Stimulated activated CD4-positive, alpha-beta T cell treated with anti-CD3 and anti-CD28 coated beads, Interleukin-15, amount 100 ng/mL, for 1 hour (primary cell): ENCODE measurements at places on chromosomes 6 and 20.

- DNase-seq: no peak
Observed at GRCh38 chr20:10648651-10649050, 25.1 kb downstream of the JAG1 start.

DNA sequence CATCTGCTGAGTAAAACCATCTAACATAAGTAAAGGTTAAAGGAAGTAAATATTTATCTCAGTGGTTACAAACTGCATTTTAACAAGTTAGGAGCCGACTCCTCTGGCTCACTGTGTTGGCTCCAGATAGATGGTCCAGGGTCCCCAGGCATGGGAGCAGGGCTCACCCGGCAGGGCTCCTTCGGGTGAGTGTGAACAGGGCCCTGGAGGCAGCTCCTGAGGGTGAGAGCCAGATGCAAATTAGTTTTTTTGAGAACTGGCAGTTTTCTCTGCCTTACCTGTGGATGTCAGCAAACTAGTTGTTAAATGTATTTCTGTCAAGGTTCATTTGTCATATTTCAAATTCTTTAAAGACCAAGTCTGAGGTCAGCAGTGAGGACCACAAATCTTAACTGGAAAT is 21.5 kb downstream of the TPBG start:
- DNase-seq: no peak

DNA sequence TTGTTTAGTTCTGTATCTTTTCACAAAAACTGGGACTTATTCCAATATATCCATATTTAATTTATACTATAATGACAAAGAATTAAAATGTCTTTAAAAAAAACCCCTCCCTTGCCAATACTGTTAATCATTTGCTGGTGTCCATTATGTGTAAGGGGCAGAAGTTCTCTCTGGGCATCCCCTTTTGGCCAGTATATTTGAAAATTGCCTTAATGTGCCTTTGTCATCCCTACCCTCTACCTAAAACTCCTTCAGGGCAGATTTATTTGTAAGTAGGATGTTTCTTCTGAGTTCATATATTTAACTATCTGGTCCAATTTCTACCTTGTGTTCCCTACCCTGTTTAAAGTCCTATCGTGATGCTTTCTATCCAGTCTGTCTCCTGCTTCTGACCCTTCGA is 62.9 kb downstream of the ARHGAP18 start:
- DNase-seq: no peak

- no peak for DNase-seq
Observed at GRCh38 chr6:116564921-116565872, 6.1 kb upstream of the RWDD1 start.

DNA sequence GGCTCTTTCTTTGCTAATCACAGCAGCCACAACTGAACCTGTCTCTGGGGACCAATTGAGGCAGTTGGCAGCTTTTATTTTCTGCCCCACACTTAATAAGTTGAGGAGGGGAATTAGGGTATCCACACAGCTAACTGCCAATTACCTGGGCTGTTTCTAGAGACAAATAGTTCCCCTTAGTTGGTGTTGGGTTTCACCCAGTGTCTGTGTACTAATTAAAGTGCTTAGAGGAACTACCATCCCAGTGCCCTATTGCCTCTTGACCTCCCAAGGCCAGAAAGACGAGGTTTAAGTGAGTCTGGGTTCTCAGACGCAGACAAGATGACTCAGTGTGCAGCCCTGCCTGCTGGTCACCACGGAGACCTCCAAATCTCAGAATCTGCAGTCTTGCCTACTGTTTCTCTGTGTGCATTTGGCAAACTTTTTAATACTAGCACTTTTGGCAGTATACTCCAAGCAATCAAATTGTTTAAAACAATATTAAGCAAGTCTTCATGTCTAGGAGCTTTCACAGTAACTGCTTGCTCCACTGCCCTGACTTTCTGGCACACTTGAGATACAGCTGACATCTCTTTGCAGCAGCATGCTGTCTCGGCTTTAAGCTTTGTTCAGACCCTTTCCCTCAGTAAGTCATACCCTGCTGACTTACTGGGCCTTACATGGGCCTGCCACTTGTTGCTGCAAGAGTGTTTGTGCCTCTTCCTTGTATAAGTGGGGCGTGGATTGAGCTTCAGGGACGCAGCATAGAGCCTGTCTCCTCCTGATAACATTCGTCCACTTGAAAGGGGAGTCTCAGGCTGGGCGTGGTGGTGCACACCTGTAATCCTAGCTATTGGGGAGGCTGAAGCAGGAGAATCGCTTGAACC is 31.9 kb downstream of the STK35 start:
- no peak for DNase-seq

DNA sequence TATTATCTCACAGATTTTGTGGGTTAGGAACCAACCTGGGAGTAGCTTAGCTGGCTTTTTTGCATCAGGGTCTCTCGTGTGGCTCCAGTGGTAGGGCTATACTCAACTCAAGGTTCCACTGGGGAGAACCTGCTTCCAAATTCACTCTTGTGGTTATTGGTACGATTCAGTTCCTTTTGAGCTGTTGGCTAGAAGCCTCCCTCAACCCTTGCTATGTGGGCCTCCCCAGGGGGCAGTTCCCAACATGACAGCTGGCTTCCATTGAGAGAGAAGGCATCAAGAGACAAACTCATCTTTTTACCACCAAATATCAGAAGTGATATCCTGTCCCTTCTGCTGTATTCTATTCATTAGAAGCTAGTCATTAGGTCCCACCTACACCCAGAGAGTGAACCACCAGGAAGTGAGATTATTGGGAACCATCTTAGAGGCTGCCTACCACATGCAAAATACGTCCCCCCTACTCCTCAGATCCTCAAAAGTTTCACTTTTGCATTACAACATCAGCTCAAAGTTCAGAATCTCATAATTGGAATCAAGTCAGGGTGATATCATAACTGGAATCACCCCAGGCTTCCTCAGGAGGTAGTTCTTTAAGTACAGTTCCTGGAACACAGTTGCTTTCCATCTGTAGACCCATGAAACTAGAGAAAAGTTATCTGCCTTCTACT is 30.9 kb downstream of the MKKS start:
- no peak for DNase-seq

GRCh38 chr6:168361766-168362165 is 42.2 kb upstream of the DACT2 start:
- DNase-seq: no peak

- DNase-seq: no peak
Observed at GRCh38 chr6:36851149-36851614, 11.9 kb upstream of the CPNE5 start.

- DNase-seq: no peak
Observed at GRCh38 chr6:134810402-134810801, 139.5 kb downstream of the ALDH8A1 start.

DNA sequence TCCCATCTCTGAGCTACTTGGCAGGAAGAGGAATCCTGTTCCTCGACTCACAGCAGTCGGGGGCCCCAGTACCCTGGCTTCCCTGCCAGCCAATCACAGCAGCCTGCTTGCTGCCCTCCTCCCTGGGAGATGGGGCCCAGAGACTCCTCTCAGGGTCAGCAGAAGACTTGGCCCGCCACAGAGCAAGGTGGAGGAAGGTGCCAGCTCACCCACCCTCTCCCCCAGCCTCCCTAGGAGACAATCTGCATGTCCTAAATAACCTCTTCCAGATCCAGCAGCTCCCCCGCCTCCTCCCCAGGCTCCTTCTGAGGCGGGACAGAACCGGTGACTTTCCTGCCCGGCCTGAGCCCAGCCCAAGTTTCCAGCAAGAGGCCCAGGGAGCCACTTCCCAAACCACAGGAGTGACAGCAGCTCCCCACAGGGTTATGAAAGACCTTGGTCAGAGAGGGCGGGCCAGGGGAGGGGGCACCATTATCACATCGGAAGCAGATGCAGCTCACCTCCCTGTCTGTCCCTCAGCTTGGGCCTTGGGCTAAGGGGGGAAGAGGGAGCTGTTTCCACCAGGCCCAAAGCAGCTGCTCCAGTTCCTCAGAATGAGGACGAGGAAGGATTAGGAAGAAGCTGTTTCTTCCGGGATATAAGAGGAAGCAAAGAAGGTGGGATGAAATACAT is 2.3 kb downstream of the CCND3 start:
- DNase-seq: no peak

DNA sequence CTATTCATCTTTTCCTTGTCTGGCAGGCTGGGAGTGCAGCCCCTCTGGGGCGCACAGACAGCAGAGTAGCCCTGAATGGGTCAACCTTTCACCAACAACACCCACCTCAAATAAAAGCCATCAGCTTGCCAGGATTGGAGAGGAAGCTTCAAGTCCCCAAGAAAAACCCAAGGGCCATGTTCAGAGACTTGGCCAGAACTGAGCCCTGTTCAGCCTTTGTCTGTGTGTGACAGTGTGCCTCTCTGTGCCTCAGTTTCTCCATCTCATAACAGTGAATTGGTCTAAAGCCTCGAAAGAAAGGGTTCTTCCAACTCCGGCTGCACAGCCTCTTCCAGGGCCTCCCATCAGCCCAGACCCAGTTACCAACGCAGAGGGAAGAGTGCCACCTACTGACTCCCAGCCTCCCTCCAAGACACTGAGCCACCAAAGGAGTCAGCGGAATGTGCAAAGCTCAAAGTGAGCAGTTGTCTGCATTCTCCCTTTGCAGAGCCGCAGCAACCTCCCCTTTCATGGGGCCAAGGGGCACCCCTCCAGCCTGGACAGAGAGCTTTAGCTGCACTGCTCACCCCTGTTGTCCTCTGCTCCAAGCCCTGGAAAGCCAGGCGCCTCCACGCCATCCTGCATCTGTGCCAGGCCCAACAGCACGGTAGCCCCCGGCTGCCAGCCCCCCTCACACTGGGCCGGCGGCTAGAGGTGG is 82.7 kb upstream of the TOP1 start:
- no peak for DNase-seq

GRCh38 chr6:90088009-90088408 is 193.7 kb downstream of the GJA10 start:
- DNase-seq: no peak

GRCh38 chr6:138651491-138651890 is 122.1 kb upstream of the CCDC28A start:
- DNase-seq: no peak

- no peak for DNase-seq
Observed at GRCh38 chr6:36691011-36691410, 6.6 kb upstream of the RAB44 start.

GRCh38 chr6:129498541-129498940 is 211.4 kb downstream of the ARHGAP18 start:
- DNase-seq: no peak

GRCh38 chr20:34150306-34151000 is 38.4 kb upstream of the EIF2S2 start:
- DNase-seq: no peak

GRCh38 chr20:48129345-48129942 is 344.2 kb upstream of the SULF2 start:
- no peak for DNase-seq

- no peak for DNase-seq
Observed at GRCh38 chr6:88760091-88760490, 203.3 kb downstream of the RNGTT start.

GRCh38 chr20:49981218-49982071 is 1.3 kb upstream of the SNAI1 start:
- DNase-seq: no peak

DNA sequence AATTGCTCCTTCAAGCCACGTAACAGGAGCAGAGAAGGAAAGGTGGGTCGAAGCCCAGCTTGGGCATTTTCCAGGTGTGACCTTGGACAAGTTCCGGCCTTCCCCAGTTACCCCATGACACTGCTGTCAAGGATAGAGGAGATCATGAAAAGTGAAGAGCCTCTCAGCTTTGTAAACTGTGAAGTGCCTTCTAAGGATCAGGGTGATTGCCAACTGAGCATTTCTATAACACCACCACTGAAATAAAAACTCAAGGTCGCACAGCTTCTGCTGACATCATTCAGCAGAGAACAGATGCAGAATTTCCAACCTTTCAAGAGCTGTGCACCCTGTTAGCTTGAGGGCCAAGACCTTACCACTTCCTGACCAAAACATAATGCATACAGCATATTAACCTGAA is 24.0 kb upstream of the ZMYND8 start:
- no peak for DNase-seq

- no peak for DNase-seq
Observed at GRCh38 chr6:304833-305370, 12.6 kb downstream of the DUSP22 start.

GRCh38 chr20:10681494-10681893 is 7.7 kb upstream of the JAG1 start:
- DNase-seq: no peak

DNA sequence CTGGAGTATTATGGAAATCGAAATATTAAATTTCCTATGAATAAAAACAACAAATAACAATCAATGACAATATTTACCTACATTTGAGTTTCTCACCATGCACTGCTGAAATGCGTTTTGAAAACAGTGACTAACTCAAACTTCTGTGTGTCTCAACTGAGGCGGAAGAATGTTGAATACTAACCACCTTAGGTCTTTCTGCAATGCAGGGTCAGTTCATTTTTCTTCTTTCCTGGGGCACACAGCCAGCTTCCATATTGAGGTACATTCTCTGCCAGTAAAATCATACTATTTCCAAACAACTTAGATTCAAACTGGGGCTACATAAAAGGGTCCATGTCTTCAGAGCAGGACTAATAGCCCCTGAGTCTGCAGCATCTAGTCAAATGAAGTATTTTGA is 310.1 kb downstream of the UTRN start:
- no peak for DNase-seq

- DNase-seq: no peak
Observed at GRCh38 chr6:43717389-43717788, 29.8 kb upstream of the MRPS18A start.

DNA sequence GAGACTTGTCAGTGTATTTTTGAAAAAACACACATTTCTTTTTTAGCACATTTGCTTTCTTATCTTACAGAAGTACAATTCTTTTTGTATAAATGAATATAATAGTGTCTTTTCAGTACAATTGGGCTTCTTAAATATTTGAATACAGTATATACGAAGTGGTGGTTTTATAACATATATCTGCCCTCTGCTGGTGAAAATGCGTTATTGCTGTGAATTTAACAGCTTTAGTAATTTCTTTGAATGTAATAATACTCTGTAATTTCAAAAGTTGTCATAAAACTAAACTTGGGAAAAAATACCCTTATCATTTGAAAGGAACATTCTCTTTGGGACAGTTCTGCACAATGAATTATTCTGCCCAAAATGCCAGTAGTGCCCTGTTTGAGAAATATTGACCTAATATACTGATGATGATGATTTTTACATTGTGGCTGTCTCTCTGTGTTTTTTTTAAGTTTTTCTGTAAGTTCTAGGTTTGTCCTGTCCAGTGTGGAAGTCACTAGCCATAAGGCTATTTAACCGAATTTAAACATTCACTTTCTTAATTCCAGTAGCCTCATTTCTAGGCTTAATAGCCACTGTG is 19.0 kb downstream of the SMAP1 start:
- no peak for DNase-seq
